ENCODE measurements at places on chromosomes 4 and X.

GRCh38 chrX:27918799-27919198 is 62.5 kb downstream of the DCAF8L1 start:
- no peak for DNase-seq

GRCh38 chr4:119111296-119111695 is 24.3 kb upstream of the MYOZ2 start:
- DNase-seq, result no peak

DNA sequence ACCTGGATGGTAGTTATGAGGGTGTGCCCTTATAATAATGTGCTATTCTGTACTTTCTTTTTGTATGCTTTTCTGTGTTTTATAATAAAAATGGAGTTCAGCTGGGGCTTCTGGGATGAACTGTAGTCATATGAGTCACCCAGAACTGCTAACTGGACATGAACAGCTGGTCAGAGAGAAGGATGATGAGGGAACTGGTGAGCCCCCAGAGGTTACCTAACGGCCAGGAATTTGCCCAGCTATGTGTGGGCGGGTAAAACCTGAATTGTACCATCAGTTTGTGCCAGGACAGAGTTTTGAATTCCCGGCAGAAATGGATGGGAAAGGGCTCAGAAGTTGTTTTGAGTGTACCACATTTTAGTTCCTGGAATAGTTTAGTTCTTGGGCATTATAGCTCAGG is 138.0 kb upstream of the USP9X start:
- DNase-seq, result no peak

DNA sequence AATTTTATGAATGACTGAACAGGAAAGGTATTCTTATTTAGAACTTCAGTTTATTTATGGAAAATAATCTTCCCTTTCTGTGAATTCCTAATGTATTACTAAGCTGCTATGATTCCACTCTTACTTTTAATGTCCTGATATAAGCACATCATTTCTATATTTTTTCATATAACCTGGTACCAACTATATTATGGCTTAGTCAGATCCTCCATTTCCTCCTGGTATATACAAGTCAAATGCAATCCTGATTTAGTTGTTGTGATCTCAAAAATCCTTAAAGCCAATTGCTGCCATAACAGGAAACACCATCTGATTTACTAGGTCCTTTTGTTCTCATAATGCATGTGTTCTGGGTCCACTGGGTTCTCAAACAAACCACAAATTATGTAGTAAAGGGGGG is 26.8 kb downstream of the TRMT2B start:
- no peak for DNase-seq

DNA sequence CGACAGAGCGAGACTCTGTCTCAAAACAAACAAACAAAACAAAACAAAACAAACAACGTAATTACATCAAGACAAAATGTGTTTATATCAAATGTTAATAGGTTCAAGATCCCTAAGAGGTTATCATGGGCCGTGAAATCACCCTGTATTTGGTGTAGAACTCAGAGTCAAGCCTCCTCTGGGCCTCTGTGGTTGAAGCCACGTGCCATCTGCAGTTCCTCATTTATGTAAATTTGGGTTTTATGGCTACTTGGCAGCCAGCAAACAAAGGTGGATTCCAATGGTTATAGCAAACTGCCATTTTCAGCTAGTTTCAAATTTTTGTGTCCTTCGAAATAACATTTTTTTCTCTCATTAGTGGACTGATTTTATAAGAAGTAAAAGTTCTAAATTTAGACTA is 16.4 kb downstream of the NSDHL start:
- no peak for DNase-seq

DNA sequence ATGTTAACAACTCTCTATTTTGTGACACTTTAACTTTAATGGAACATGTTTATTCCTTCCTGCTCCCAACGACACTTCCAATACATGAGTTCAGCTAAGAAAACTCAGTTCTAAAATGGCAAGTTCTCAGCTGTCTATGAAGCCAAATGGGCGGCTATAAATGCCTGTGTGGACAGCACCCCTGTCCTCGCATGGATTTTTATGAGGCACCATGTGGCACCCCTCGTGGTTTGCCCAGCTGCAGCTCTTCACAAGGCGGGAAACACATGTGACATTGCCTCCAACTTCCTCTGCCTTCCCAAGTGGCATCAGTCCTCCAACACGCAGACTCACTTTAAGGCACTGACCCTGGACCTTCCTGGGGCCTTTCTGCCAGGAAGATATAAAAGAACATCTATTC is 48.0 kb downstream of the SH3RF1 start:
- no peak for DNase-seq

DNA sequence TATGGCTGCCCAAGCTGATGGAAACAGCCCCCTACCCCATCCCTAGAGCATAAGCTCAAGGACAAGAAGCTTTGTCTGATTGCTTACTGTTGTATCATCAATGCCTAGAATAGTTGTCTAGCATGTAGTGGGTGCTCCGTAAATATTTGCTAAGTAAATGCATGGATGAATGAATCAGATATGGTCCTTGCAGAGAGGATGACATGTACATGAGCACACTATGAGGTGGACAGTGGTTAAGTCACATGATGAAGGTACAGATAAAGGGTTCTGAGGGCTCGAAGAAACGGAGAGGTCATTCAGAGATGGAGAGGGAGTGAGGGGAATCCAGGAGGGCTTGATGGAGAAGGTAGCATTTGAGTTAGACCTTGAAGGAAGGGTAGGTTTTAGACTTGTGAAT is 214.2 kb downstream of the RBMX2 start:
- DNase-seq, result no peak

GRCh38 chr4:56733352-56733751 is 52.3 kb upstream of the HOPX start:
- no peak for DNase-seq

- no peak for DNase-seq
Measured at GRCh38 chrX:120736989-120737388, 107.1 kb upstream of the C1GALT1C1 start.

DNA sequence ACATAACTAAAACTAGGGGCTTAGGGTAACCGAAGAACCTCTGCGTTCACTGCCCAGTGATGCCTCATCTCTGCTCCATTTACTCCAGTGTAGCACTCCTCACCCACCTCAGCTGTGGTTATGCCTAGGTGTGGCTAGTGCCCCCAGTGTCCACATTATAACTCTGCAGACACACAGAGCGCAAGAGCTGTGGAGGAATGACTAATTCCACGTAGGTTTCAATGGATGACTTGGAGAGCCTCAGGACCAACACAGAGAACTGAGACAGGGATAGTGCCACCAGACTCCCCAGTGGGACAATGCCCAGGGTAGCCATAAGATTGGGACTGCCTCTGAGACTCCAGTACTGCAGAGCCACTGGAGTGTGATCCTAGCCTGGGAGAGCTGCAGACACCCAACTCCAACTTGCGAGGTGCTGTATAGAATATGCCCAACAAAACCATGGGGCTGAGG is 542.4 kb upstream of the DIPK2B start:
- DNase-seq, result no peak

DNA sequence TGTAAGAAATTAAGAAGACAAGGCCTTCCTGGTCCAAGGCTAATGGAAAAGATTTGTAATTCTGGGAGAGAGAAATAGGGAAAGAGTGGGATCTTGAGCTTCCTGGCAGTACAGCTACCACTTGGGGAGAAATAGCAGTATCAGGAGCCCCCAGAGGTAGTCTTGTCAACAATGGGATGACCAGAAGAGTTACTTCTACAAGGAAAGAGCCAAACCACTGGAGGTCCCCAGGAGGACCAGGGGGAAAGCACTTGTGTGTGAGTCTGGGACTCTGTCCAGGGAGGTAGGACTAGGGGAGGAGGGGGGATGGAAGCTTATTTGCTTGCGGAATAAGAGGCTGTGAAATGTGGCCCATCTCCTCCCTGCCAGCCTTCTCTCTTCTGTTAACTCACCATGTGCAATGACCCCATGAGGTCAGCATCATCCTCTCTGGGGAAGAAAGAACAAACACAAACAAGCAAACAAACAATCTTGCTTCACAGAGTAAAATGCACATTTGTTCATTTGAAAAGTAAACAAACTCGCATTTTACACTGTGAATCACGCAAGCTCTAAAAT is 160.1 kb downstream of the STK32B start:
- DNase-seq, result no peak

DNA sequence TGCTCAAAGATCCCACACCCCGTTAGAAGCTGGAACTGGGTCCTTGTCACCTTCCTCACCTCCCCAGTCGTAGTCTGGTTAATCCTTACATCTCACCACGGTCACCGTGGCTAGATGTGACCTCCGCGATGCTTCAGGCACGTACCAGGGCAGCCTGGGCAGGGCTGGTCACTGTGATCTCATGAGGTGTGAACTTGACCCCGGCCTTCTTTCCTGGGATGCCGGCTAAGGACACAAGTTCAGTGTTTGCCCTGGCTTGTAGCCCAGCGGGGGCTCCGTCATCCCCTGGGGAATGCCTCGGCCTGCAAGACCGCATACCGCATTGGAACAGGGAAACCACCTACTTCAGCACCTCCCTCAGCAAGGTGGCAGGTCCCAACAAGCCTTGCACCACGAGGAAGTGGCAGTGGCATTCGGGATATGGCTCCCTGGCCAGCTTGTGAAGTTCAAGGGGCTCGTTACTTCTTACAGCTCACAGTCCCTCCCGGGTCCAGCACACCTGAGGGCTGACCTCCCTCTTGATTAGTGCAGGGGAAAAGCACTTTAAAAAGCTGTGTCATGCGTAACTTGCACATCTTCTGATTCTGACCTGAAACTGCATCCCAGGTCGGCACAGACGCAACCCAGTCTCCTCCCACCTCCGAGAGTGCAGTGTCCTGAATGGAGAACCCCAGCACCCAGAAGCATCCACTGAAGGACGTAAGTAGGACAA is 25.9 kb downstream of the NOP14 start:
- DNase-seq, result no peak

GRCh38 chr4:184825896-184826690 is at the start of gene ACSL1:
Gene ACSL1 (minus strand): TSS chr4:184825968. CDS start chr4:184803514, 22,454 bp downstream.
- DNase-seq, result no peak

- DNase-seq, result no peak
Measured at GRCh38 chr4:22434895-22435294, 81.0 kb downstream of the ADGRA3 start.

- DNase-seq, result no peak
Measured at GRCh38 chrX:123878252-123878721, 18.4 kb downstream of the XIAP start.

GRCh38 chr4:161320377-161320776 is 843.4 kb downstream of the FSTL5 start:
- DNase-seq, result no peak

GRCh38 chrX:43349363-43349762 is 306.7 kb upstream of the MAOA start:
- DNase-seq, result no peak

- DNase-seq, result no peak
Measured at GRCh38 chr4:185370268-185370949, 25.3 kb downstream of the LRP2BP start.

DNA sequence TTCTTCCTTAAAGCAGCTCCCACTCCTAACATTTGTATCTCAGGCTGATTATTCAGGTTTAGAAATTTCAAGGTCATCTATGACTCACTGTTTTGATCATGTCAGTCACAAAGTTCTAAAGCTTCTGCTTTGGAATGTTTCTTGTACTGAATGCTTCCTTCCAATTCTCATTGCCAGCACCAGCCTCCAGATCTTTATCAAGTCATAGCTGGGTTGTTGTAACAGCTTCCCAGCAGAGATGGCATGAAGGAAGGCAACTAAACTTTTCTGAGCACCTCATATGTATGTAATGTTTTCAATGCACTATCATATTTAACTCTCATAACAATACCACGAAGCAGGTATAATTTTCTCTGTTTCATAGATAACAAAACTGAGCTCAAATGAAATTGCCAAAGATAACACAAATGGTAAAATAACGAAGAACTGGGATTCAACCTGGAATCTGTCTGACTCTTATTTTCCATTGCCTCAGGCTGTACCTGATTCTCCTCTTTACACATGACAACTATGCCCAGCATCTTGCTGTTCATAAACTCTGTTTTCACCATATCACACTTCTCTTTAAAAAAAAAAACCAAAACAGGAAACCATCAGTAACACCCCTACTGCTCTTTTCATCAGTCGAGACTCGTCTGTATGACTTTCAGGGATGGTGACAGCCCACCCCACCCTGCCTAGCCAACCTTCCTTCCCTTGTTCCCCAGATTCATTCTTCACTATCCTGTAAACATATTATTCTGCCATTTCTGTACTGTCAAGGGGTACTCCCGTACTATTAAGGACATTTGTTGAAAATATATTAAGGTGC is 13.4 kb downstream of the TRPC3 start:
- no peak for DNase-seq

- DNase-seq, result no peak
Measured at GRCh38 chr4:152780267-152780778, 569 bp downstream of the ARFIP1 start.

GRCh38 chr4:84583876-84584380 is 1.0 kb downstream of the CDS1 start:
- no peak for DNase-seq

DNA sequence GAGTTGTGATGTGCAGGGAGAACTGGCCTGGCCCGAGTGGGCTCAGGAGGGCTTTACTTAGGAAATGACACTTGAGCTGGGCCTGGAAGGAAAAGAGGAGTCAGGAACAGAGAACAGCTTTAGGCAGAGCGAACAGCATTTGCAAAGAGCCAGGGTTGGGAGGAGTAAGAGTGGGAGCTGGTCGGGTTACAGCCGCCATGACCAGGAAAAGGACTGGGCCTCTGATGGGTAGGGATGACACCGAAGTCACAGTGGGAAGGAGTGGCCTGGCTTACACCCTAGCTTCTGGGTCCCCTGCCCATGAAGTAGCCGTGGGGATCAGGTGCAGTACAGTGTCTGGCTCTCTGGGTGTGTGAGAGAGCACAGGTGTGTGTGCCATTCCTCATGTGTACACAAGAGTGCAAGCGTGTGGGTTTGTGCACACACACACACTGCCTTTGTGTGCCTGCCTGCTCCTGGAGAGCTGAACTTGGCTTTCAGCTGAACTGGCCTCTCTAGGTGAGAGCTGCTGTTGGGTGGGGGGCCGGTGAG is 31.6 kb downstream of the TRMT44 start:
- DNase-seq, result no peak

DNA sequence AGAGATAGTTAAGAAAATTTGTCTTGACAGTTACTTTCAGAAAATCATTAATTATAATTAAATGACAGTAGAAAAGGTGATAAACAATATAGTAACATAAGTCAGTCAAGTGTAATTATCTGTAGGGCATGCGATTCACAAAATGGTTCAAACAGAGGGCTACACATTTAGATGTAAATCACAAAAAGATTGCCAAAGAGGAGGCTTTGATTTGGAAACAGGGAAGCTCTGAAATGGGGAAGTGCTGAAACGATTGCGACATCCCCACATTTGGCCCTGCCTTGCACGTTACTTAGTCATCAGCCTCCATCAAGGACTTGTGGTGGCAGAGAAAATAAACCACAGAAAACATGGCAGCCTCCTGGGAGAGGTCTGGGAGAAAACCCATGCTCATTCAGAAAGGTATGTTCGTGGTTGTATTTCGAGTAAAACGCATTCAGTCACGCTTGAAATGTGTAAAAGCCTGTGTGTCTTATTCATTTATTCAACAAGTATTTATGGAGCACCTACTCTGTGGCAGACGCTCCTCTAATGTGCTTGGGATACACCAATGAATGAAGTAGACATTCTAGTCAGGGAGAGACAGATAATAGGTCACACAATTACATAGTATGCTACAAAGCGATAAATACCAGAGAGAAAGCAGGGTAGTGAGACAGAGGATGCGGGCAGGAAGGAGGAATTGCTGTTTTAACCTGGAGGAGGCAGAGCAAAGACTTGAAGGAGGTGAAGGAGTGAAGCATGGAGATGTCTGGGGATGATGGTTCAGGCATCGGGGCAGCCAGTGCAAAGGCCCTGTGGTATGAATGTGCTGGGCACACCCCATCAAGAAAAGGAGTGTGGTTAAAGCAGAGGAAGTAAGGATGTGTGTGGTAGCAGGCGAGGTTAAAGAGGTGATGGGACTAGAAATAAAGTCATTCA is 7.8 kb downstream of the RBM47 start:
- no peak for DNase-seq

- DNase-seq, result no peak
Measured at GRCh38 chr4:156779774-156780173, 191.8 kb downstream of the PDGFC start.

Measured in cortex of kidney (tissue), 1 donor.